MCF 10A (cell line): ENCODE measurements at places on chromosomes 1 and 21.

DNA sequence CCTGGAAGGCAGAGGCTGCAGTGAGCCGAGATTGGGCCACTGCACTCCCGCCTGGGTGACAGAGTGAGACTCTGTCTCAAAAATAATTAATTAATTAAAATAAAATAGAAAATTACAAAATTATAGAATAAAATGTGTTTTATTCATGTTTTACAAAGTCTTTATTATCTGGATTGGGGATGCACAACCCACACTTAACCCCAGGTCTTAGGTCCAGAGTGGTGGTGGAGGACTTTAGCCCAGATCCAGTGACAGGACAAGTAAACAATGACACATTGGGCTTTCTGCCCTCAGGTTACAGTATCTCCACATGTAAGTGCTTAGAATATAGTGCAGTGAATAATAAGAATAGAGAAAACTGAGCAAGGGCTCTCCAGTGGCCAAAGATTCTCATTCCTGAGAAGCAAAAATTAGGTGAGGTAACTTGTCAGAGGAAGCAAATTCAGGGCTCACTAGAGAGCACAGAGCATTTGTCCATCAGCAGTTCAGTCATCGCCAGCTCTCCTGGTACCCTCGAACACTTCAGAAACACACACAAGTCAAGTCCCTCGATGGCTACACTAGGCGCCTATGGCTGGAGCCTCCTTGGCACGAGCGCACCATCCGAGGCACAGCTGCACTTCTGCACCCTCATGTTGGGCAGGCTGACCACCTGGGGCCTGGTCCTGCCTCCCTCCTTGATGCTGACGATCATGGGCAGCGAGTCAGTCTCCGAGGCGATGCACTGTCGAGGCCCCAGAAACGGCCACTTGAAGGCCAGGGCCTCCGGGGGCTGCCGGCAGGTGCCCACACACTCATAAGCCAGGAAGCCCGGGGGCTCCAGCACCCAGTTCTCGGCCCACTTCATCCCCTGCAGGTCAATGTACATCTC, 2.6 kb downstream of the LEFTY1 start:
- DNase-seq, result peak; percentile 33

GRCh38 chr1:113534875-113535274, 144.6 kb downstream of the MAGI3 start:
- no peak for DNase-seq

- DNase-seq, result no peak
Measured at GRCh38 chr1:5296557-5297179, 642.3 kb downstream of the AJAP1 start.

- DNase-seq, result no peak
Measured at GRCh38 chr1:59561796-59562195, 253.0 kb upstream of the HOOK1 start.

GRCh38 chr21:14095056-14095455, 115.7 kb downstream of the LIPI start:
- DNase-seq, result no peak

GRCh38 chr21:45889961-45890360, 91.6 kb upstream of the COL6A1 start:
- no peak for DNase-seq

- DNase-seq, result no peak
Measured at GRCh38 chr1:37303884-37304574, 170.4 kb upstream of the ZC3H12A start.

DNA sequence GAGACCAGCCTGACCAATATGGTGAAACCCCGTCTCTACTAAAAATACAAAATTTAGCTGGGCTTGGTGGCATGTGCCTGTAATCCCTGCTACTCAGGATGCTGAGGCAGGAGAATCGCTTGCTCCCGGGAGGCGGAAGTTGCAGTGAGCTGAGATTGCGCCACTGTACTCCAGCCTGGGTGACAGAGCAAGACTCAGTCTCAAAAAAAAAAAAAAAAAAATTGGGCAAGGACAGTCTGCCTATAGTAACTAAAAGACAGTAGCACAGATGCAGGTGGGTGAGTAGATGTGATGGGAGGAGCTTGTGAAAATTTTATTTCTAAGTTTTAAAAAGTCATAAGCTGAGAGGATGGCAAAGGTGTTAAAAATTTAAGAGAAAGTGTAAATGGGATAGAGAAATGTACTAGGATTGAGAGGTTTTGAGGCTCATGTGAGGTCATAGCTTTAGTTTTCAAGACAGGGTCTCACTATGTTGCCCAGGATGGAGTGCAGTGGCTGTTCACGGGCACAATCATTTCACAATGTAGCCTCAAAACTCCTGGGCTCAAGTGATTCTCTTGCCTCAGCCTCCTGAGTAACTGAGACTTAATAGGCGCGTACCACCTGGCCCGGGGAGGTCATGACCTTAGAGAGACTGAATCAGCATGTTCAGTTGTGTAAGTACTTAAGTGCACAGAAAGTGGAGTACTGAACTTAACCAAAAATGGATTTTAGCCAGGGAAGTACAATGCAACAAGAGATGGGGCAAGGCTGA, 33.7 kb downstream of the PTP4A2 start:
- peak; percentile 74 for DNase-seq

DNA sequence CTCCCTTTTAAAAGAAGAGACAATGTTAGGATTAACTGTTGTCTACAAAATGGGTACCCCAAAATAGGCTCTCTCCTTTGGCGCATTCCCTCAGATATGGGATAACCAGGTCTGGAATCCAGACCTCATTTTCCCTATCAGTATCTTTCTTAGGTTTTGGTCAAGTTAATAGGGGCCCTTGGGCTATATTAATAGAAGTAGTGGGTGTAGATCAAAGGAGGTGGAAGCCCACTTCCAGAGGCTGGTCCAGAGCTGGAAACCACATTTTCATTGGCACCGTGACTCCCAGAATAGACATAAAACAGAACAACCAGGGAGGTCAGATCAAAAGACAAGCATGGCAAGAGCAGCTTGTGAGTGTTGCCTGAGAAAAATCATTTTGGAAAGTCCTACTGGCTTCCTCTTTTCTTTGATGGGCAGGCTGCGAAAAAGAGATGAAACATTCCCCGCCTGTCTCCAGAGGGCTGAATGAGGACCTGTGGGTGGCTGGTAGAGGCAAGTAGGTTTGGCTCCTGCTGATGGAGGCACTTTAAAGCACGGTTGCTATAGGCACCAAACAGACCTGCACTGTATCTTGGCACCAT, 25.8 kb upstream of the KIF21B start:
- no peak for DNase-seq

- no peak for DNase-seq
Measured at GRCh38 chr1:154586641-154587040, 19.1 kb downstream of the CHRNB2 start.

GRCh38 chr1:114345930-114346479, 165.0 kb downstream of the TRIM33 start:
- no peak for DNase-seq

GRCh38 chr1:52080014-52080415, 23.9 kb downstream of the BTF3L4 start:
- DNase-seq, result no peak

GRCh38 chr21:37195059-37195458, 72.1 kb downstream of the VPS26C start:
- no peak for DNase-seq

GRCh38 chr1:50779801-50780200, 180.3 kb downstream of the FAF1 start:
- DNase-seq, result no peak

GRCh38 chr21:15774590-15774989, 44.8 kb downstream of the USP25 start:
- DNase-seq, result peak; percentile 62

GRCh38 chr1:24289937-24290595, 29.1 kb upstream of the GRHL3 start:
- DNase-seq, result peak; percentile 99

GRCh38 chr1:116686723-116687352, 19.3 kb upstream of the IGSF3 start:
- DNase-seq, result no peak

- DNase-seq, result no peak
Measured at GRCh38 chr1:171367436-171367835, 53.5 kb downstream of the FMO4 start.

- no peak for DNase-seq
Measured at GRCh38 chr1:107954126-107954525, 10.9 kb downstream of the VAV3 start.

GRCh38 chr21:45125357-45125756, 51.0 kb downstream of the ADARB1 start:
- no peak for DNase-seq

DNA sequence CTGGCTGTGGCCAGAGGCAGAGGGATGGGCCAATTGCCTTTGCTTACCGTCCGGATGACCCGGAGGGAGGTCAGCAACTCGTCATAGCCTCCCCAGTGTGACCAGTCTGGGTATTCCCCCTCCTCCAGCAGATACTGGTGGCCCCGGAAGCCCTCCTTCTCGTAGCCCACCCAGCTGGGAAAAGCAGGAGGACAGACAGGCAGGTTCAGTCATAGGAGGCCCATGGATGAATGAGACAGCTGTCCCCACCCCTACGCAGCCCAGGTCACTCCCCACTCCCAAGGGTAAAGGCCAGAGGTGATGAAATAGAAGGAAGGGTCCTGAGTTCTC, 16.8 kb downstream of the CRYBG2 start:
- DNase-seq, result no peak

GRCh38 chr1:63659448-63659847, 66.2 kb downstream of the PGM1 start:
- no peak for DNase-seq

GRCh38 chr1:207818971-207819451, 67.2 kb downstream of the CD46 start:
- DNase-seq, result peak; percentile 78

DNA sequence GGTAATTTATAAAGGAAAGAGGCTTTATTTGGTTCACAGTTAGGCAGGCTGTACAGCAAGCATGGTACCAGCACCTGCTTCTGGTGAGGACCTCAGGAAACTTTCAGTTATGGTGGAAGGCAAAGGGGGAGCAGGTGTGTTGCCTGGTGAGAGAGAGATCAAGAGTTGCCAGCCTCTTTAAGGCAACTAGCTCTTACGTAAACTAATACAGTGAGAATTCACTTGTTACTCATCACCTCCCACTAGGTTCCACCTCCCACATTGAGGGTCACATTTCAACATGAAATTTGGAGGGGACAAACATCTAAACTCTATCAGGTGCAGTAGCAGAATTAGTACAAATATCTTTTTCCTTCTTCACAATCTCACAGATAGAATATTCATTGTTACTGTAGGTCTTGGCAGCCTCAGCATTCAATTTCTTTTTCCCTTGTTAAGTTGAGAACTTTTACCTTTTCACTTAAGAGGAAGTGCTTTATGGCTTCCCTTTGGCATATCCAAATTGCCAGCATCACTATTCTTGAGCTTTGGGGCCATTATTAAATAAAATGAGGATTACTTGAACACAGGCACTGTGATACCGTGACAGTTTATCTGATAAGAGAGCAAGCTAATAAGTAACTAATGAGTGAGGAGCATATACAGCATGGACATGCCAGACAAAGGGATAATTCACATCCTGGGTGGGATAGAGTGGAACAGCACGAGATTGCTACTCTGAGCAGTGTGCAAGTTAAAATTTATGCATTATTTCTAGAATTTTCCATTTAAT, 48.4 kb downstream of the MAGI3 start:
- no peak for DNase-seq

GRCh38 chr1:245453541-245453940, 298.8 kb downstream of the KIF26B start:
- no peak for DNase-seq
